ENCODE measurements at places on chromosomes 3 and 15.

GRCh38 chr3:142962520-142963233 lies 797 bp downstream of the PAQR9 start:
- DNase-seq: no peak

GRCh38 chr15:63718590-63719035 lies 115.1 kb downstream of the HERC1 start:
- peak; percentile 24 for DNase-seq

- DNase-seq: no peak
Observed at GRCh38 chr3:170889132-170889531, 19.1 kb upstream of the RPL22L1 start.

DNA sequence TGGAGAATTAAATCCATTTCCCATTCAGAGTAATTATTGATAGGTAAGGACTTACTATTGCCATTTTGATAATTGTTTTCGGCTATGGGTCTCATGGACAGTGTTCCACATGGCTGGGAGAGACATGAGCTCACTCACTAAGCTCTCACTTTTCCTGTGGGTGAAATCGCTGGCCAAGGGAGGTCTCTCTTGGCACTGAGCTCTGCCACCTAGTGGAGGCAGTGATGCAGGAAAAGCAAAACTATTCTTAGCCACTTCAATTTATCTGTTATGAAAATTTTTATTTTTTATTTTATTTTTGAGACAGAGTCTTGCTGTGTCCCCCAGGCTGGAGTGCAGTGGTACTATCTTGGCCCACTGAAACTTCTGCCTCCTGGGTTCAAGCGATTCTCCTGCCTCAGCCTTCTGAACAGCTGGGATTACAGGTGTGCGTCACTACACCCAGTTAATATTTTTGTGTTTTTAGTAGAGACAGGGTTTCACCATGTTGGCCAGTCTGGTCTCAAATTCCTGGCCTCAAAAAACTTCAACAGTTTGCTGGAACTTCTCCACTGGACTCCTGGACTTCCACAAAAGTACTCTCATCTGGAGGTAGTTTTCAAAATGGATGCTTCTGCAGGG lies 4.7 kb upstream of the RNF13 start:
- DNase-seq: peak; percentile 78

DNA sequence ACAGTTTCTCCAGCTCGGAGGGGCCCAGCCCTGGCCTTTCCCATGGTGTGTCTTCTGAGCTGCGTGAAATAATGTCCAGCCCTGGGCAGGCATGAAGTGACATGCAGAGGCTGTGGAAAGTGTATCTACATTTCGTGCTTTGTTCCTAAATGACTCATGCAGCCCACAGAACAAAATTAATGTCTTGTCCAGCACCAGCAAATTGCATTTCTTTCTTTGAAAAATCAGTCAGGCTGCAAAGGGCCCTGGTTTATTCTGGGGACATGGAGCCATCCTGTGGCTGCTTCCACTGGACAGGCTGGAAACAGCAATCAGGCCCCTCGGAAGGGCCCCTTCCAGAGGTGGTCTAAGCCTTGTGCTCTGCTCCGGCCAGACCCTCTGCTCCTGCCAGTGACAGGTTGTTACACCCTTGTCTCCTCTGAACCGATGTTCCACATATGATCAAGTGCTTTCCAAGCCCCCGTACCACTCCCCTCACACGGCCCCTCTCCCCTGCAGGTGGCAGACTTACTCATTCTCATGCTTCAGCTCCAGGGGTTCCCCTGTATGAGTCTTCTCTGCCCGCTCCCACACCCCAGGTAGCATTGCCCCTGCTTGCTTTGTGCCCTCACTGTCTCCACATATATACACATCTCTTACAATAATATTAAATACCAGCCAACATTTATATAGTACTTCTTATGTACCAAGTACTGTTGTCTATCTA lies 33.7 kb downstream of the CRYGS start:
- no peak for DNase-seq

GRCh38 chr3:69189487-69189886 lies 67.1 kb upstream of the LMOD3 start:
- no peak for DNase-seq

- peak; percentile 37 for DNase-seq
Observed at GRCh38 chr15:57751177-57751800, 44.8 kb downstream of the POLR2M start.
